ENCODE measurements at places on chromosomes 11 and 22.

DNA sequence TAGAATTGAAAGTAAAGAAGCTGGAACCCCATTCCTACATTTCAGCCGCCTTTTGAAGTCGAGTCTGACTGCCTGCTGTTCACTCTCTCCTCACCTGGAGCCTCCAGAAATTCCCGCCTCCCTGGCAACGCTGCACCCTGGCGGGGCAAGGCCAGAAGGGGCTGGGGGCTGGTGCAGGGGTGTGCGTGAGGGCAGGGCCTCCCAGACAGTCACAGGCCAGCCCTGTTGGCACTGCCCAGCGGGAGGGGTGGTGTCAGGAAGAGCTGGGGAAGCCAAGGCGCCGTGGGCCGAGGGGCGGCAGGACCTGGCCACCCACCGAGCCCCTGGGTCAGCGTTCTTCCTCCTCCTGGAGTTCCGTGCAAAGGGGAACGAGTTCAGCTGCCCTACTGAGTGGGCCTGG, 123.2 kb downstream of the KCNQ1OT1 start:
- DNase-seq, result no peak

DNA sequence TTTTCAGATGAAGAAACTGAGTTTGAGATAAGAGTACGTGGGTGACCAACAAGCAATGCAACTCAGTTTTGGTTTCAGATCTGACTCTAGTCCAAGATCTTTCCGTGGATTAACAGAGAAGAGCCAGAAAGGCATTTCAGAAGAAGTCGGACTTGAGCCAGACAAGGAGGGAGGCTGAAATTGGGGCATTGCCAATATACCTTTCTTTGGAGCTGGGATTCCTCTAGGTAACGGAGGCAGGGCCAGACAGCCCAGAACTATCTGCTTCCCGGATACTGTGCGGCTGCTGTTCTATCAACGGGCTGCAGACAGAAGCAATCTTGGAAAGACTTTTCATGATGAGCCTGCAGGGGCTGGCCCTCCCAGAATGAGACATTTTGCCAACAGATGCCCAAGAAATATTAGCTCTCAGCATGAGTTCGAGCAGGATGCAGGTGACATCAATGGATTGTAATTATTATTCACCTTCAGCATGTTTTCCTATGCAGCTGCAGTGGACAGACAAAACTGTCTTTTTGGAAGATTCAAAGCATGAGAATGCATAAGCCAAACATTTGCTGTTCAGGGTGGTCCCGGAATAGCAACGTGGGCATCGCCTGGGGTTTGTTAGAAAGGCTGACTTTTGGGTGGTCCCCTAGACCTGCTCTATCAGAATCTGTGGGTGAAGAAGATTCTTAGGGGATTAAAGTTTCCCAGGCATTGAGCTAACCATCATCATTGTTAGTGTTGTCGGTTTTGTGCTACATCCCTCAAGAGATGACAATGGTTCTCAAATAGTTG, 95.7 kb downstream of the SCN3B start:
- no peak for DNase-seq

DNA sequence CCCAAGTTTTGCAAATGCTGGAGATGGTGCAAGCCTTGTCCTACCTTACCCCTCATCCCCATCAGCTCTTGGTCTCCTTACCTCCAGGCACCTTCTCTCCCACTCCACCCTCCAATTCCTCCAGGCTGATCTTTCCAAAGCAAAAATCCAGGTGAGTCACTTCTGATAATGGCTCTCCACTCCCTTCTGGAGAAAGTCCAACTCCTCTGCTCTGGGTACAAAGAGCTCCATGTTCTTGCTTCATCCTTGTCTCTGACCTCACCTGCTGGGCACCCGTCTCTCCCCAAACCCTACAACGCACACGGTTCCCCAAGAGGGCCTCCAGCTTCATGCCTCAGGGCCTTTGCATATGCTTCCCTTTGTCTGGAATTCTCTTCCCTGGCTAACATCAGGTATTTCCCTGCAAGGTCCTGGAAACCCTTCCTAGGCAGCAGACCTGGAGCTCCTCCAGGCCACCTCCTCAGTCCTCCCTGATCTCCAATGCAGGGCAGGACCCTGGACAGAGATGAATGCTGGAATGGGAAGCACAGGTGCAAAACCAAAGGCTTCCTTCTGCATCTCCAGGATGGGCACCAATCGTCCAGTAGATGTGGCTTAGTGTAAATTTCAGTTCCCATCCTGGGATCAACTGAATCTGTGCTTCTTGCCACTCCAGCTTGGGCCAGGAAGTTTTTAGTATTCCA, 22.7 kb downstream of the IFT27 start:
- no peak for DNase-seq

DNA sequence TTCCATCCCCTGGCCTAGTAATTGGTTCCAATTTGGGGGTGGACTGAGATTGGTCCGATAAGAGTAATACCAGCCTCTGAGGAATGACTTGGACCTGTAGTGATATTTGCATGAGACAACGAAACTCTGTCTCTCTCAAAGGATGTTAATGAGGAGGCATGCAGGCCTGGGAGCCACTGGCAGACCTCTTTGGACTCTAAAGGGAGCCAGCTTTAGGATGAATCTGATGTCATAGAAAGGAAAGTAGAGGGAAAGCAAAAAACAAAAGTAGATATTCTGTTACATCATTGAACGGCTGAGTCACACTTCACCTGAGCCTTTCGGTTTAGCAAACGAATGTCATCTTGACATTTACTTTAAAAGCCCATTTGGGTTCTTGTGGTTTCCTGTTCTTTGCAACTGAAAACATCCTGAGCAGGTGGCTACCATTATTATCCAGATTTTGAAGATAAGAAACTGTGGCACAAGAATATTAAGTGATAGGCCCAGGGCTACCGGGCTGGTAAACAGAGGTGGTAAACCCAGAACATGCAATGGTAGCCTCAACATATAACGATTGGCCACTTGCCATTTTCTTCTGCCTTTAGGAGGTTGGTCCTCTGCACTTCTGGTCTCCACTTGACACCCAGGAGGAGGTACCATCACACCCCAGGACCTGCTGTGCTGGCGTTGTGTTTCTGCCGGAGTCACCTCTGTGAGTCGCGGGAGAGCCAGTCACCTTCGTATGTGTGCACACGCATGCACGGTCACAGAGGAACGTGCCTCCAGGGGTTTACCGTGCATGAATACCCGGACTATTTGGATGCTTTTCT, 42.7 kb downstream of the RTL6 start:
- DNase-seq, result no peak

GRCh38 chr22:21587803-21588611, 20.5 kb downstream of the UBE2L3 start:
- DNase-seq, result no peak

DNA sequence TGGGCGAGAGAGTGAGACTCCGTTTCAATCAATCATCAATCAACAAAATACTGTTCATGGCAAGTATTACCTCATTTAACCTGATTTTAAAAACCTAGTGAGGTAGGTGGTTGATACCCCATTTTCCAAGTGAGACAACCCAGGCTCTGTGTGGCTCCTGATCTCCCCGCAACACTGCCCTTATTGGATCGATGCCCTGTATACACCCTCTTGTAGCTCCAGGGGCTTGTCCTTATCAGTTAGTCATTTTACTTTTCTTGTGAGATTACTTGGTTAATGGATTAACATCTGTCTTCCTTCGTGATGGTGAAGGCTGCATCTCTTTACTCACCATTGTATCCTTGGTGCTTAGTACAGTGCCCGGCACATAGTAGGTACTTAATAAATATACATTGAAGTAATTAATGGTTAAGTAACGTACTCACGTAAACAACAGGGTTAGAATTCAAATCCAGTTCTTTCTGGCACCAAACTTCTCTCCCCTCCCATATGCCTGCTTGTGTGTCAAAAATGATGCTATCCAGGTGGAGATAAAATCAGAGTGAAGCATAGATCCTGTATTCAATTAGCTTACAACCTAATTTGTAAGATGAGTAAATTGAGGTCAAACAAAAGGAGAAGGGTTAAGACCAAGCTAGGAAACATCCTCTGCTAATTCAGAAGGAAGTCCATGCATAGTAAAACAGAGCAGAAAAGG, 1.8 kb upstream of the PRG2 start:
- DNase-seq, result no peak

DNA sequence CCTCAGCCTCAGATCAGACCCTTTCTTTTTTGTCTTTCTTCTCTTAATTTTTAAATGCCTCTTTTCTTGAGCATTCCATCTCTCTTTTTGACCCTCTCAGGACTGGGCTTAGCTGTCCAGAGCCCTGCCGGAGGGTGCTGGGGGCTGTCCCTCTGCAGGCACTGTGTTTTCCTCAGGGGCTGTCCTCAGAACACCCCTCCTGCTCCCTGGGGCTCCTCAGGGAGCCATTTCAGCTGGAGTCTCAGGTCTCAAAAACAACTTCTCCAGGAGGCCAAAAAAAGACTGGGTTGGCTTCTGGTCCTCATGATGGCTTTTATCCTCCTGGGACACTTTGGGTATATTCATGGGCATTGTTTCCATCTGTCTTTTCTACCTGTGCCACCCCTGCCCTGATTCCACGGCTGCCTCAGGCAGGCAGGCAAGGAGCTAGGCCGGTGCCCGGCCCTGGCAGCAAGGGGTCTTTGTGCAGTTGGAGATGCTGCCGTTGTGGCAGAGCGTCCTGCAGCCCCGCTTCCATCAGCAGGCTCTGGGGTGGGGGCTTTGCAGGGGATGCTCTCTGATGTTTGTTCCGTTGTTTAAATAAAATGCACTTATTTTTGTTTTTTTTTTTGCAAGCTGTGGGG, 85.1 kb downstream of the CEP164 start:
- no peak for DNase-seq

DNA sequence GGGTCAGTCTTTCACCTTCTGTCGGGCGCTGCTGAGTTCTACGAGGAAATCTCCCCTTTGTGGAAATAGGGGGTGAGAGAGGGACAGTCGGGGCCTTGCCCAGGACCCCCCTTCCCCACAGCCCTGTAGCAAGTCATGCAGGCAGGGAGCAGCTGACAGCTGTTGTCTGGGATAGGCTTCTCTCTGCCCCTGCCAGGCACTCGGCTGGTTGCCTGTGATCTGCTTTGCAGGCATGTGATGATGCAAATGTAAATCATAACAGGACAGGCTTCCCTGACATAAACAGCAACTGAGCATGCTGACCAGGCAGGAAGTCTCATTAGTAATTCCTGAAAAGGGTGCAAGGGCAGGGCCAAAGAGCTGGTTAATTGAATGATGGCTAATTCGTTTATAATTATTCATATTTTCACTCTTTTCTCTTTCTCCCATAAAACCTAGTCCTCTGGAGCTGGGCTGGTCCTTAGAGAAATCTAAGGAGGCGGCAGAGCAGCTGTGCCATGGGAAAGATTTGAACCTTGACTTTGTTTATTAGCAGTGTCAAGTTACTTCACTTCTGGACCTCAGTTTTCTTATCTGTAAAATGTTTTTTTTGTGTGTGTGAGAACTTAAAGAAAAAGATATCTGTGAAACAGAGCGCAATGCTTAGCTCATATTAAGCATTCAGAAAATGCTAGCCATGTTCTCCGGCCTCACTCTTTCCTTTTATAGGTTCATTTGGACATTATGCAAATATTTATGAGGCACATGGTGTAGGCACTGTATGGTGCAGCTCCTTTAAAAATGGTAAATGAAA, 129.7 kb downstream of the LDLRAD3 start:
- no peak for DNase-seq

DNA sequence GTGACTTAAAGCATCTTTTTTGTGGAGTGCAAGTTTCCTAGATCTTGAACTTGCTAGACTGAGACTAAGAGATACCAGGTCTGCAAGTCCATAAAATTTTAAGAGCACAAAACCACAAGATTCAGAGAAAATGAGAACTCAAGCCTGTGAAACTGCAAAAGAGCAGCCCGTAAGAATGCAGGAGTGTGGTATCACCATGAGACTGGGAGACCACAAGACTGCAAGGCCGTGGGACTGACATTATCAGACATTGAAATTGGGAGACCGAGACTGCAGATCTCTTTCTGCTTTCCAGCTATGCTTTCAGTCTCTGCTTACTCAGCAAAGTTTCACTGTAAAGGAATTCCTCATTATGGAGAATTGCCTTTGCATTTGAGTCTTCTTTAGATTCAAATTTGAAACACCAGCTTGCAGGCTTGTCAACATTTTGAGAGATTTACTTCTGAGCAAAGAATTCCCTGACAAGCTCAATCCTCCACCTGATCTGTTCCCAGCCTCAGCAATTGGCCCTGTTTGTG, 621.2 kb downstream of the KCNA4 start:
- no peak for DNase-seq

DNA sequence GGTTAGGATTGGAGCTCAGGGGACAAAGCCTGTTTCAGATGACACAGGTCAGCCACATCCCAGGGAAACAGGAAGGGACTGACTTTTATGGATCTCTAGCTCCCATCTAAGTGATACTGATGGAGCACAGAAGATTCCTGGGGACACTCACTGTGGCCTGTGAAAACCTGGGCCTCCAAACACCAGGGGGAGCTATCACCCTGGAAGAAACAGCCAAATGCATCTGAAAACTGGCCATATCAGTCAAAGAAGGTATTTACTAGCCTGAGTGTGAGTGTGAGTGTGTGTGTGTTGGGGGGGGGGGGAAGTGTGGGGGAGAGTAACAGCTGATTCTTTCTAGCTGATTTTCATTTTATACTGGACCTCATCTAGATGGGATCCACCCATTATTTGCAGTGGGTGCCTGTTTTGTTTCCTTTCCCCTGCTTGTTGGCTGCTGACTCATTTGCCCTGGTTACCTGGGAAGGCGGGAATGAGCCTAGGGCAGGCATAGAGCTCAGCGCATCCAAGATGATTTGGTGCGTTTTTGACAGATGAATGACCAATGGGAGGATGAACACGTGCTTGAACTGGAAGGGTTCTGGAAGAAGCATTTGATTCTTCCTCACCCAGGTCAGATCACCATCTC, 284.0 kb downstream of the KIRREL3 start:
- DNase-seq, result no peak

DNA sequence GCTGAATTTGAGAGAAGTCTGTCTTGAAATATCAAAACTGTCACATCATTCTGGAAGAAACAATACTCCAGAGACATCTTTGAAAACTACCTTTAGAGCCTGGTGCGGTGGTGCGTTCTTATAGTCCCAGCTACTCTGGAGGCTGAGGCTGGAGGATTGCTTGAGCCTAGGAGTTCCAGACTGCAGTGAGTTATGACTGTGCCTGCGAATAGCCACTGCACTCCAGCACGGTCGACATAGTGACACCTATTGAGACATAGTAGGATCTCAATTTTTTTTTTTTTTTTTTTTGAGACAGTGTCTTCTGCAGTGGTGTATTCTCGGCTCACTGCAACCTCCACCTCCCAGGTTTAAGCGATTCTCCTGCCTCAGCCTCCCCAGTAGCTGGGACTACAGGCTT, 11.5 kb upstream of the AIFM3 start:
- DNase-seq, result no peak
